ENCODE measurements at places on chromosomes 11 and 22.

GRCh38 chr11:34890089-34890488 lies 26.1 kb downstream of the APIP start:
- DNase-seq = no peak

DNA sequence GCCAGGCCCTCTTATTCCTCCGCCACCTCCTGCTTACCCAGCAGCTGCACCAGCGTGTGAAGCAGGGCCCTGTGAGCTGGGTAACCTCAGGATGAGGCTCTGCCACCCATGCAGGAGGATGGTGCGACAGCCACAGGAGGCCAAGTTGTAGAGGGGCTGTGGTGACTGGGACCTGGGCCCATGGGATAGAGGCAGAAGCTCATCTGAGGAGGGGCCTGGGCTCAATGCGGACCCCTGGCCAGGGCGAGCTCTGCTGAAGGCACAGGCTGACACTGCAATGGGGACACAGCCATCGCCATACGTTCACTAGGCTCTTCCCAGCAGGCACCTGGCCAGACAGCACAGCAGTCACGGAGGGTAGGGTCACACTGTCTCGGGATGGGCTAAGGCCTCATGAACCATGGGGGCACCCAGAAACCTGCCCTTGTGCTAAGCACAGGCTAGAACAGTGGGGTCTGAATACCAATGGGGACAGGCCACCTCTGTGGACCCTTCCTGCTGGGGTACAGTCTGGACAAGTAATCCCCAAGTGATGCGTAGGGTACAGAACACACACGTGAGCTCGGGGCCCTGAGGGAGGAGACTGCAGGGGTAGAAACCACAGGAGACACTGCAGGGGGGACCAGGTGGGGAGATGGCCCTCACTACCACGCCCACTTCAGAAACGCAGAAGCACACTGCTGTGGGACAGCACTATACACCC lies 35.3 kb downstream of the GNB1L start:
- DNase-seq = no peak

DNA sequence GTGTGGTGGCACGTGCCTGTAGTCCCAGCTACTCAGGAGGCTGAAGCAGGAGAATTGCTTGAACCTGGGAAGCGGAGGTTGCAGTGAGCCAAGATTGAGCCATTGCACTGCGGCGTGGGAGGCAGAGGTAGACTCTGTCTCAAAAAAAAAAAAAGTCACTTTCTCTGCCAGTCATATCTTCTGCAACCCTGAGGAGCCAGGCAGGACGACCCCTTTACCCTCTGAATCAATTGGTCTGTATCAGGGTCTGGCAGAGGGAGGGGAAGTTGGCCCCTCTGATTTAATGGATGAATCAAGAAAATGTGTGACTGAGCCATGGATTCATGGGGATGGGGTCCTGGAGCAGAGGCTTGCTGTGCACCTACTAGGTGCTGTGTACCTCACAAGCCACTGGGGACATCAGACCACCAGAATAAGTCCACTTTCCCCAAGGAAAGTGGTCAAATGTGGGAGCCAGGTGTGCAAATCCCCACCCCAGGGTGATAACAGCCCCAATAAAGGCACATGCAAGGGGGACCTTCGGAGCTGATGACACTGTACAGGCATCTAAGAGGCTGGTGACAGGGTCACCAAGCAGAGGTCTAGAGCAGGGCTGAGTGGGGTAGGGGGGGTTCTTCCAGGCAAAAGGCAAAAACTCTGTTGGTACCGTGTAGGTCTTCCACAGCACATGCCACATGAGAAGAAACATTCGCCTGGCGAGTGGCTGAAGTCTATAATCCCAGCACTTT lies 29.0 kb downstream of the TXN2 start:
- no peak for DNase-seq

DNA sequence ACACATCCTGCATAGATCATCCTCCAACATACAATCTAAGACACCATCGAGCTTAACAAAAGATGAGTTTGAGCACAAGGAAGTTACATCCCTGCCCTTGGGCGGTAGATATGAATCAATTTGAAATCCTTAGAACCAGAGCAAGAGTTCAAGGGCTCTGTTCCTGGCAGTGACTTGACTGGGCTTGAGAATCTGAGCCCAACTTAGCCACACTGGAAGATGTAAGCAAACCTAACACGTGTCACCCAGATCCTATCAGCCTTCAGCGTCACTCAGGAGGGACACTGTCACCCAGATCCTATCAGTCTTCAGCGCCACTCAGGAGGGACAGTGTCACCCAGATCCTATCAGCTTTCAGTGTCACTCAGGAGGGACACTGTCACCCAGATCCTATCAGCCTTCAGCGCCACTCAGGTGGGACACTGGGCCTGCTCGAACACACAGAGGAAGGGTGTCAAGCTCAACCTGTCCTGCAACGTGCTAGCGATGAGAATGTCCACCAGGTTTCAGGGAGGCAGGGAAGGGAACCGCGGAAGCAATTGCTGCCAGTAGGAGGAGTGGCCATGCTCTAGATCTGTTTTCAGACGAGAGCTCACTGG lies 32.8 kb upstream of the CTSD start:
- DNase-seq = no peak

DNA sequence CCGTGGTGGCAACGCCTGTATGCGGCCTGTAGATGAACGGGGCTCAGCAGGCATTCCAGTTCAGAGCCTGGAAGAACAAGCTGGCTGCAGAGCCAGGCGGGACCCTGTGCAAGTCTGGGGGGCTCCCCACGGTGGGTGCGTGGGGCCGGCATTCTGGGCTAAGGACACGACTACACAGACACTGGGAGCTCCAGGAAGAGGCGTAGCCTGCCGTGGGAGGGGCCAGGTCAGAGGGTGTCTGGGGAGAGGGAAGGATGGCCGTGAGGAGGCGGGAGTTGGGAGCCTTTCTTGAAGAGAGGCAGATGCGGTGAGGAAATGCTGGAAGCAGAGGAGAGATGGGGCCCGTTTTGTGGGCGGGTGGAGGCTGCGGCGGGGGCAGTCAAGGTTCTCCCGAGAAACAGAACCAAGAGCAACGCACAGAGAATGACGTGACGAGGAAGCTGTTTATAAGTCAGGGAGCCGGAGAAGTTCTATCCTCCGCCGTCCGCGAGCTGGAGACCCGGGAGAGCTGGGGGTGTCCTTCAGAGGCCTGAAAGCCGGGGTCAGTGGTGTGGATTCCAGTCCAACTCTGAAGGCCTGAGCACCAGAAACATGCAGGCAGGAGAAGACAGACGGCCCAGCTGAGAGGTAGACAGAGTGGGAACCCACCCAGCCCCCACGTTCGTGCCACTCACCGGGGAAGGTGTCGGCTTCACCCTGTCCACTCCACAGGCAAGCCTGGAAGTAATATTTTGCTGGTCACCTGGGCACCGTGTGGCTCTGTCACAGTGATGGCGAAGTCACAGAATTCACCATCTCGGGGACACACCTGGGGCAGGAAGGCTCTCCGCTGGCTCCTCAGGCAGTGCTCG lies 529.6 kb downstream of the BRD1 start:
- no peak for DNase-seq

GRCh38 chr11:29606330-29607031 lies 410.3 kb downstream of the KCNA4 start:
- DNase-seq = no peak

- peak; percentile 91 for DNase-seq
These were observed 4.4 kb upstream of the WEE1 start for GRCh38 chr11:9568854-9569587.

DNA sequence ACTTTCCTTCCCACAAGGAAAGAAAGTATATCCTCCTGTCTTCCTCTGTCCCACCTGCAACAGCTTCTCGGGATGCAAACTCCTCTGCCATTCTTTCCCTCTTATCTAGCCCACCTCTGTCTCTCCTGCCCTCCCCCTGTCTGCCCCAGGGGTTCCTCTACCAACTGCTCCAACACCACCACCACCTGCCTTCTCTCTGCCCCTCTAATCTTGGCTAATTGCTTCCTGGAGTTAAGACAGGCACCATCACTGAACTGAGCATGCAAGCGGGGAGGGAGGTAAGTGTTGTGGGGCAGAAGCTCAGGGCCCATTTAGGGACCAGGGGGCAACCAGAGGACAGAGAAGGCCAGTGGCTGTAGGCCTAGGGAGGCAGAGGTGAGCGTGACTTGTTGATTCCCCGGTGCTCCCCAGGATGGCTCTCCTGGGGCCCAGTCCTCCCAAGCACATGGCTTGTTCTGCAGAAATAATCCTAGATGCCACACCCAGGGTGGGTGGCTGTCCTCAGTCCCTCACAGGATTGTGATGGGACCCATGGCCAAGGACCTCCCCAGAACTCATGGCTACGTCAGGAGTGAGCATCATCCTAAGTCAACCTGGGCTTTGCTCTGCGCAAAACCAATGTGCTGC lies 111.1 kb downstream of the TP53I11 start:
- DNase-seq = no peak

GRCh38 chr11:80383655-80384054 lies 942.8 kb upstream of the TENM4 start:
- DNase-seq = no peak

DNA sequence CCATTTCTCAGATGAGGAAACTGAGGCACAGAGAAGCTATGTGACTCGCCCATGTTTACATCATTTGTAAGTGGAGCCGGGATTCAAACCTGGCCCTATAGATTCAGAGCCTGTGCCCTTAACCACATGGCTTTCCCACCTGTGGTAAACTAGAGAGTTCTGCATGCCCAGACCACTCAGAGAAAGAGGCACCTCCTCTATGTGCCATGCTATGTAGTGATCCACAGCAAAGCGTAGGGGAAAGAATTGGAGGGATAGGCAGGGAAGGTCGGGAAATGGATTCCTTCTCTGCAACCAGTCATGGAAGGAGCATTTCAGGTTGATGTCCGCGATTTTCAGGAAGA lies 15.4 kb upstream of the POU2AF2 start:
- no peak for DNase-seq

DNA sequence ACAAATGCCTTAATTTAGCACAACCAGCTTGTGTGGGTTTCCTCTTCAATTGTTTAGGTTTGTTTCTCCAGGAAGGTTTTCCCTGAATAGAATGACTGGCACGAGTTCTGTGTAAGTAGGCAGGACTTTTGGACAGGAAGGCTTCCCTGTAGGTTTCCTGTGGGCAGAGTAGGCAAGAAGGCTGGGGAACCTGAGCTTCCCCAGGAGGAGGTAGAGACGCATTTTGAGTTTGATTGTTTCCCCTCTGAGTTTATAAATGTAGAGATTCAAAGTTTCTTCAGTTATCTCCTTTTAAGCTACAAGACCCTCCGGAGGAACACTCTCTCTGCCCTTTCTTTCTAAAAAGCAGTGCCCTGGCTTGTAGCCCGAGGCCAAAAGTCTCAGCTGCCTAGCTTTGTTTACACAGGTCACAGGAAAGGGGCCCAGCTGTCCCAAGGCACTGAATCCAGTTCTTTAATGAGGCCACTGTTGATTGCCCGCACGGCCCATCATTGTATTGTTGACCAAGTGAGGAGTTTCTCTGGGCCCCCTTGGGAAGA lies 66.6 kb upstream of the RDX start:
- peak; percentile 17 for DNase-seq

DNA sequence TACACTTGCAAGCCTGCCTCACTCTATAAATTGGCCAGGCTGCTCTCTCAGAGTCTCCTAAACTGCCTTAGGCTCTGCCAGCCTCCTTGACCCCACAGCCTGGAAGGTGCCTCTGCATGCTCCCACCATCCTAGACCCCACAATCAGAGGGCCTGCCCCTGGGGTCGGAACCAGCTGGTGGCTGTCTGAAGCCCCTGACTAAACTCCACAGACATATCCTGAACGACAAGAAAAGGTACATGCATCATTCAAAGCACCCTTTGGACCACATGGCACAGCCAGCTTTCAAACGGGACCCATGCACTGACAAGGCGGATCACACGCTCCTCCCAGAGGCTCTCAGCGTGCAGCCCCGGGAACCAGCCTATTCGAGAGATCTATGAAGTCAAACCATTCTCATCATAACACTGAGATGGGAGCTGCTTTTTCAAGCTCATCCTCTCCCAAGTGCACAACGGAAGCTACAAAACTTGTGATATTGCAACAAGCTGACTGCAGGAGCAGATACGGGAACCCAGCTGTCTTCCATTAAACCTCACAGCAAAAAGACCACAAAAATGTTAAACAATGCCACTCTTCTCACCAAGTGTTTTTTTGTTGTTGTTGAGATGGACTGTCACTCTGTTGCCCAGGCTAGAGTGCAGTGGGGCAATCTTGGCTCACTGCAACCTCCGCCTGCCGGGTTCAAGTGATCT lies 8.1 kb downstream of the SHANK2 start:
- DNase-seq = no peak

GRCh38 chr11:73198677-73199076 lies 19.4 kb upstream of the P2RY2 start:
- peak; percentile 24 for DNase-seq

GRCh38 chr11:108498046-108498815 lies at the start of gene POGLUT3:
Gene POGLUT3 (minus strand): TSS chr11:108498384. CDS start chr11:108498366, 18 bp downstream.
- DNase-seq = no peak

- DNase-seq = peak; percentile 62
These were observed 869 bp upstream of the EIF4ENIF1 start for GRCh38 chr22:31490496-31490925.

DNA sequence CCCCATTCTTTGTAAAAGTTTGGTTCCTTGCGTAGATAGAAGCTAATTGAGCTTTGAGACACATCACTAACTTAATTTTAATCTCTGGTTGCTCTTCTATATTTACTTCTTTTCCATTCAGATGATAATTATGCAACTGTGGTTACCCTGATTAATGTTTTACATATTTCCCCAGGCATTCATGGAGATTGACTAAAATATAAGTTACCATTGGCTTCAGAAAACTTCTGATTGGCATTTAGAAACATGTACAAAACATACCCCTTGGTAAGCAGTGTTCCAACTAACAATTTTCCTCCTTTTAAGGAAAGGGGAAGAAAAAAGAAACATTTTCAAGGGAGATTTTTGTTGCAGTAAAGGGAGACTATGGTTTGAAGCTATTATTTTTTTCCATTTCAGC lies 43.9 kb downstream of the FAT3 start:
- peak; percentile 76 for DNase-seq

GRCh38 chr11:69630017-69630416 lies 10.9 kb upstream of the CCND1 start:
- DNase-seq = no peak

- DNase-seq = no peak
These were observed 117.3 kb upstream of the FAT3 start for GRCh38 chr11:92107331-92107730.

DNA sequence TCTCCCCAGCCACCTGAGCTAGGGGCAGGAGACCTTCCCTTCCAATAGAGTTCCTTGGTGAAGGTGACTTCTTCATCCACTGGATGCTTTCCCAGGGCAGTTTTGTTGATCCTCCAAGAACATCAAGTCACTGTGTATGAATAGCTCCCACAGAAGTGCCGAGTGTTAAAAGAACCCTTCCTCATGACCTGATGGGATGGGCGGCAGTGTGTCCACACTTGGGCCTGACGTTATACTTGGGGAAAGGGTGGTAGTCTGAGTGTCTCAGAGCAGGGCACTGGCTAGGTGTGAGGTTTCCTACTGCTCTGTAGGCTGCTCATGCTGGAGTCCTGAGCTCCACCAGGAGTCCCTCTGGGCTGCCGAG lies 7.6 kb upstream of the LYVE1 start:
- no peak for DNase-seq

Data from kidney glomerular epithelial cell (primary cell).